A549 treated with AZD2906 at 1 μM for 4 hours (cell line): ENCODE measurements at places on chromosomes 13 and 19. TPM values are rescaled to one million over a fixed set of nuclear protein-coding genes. Genes with fewer than 3 reads are reported as not detected.

Gene CD177
- total RNA-seq, result 0.05 to 0.18 TPM (median 0.12 TPM) in 4 of 5 replicates, not detected in the other

Gene CTXN1
- 8.2 to 23.4 TPM (median 22.0 TPM) in 5 replicates for total RNA-seq

Gene DNAJC3
- total RNA-seq, result 10.8 to 14.9 TPM (median 11.9 TPM) in 5 replicates

Gene CCDC8
- total RNA-seq, result not detected in 5 replicates

Gene CELF5
- total RNA-seq, result 0.29 to 0.66 TPM (median 0.46 TPM) in 5 replicates

Gene ZNF541
- 0.03 to 0.06 TPM (median 0.05 TPM) in 4 of 5 replicates, not detected in the other for total RNA-seq

Gene MAG
- 0.03 to 0.10 TPM in 2 of 5 replicates, not detected in the others for total RNA-seq

Gene CRX
- total RNA-seq, result not detected in 5 replicates

Gene LGALS7
- 0.23 to 0.98 TPM (median 0.43 TPM) in 4 of 5 replicates, not detected in the other for total RNA-seq
